Stimulated activated effector memory CD8-positive, alpha-beta T cell treated with anti-CD3 and anti-CD28 coated beads, Interleukin-12 subunit alpha, Interleukin-12 subunit beta, amount 100 ng/mL, for 72 hours (primary cell): ENCODE measurements at places on chromosomes 1 and 21.

DNA sequence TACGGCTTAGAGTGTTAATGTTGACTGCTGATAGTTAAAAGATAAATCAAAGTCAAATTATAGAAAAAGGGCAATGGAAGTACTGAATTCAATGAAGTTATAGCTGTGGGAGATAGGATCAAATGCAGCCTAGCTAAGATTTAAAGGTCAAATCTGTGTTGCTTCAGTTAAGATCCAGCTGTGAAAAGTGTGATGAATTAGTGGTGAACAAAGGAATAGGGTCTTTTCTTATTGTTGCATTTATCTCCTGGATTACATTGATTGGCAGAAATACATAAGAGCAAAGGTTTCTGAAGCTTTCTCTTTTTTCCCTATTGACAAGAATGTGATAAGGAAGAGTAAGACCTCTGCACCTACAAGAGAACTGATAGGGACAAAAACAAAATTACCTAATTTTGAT lies 1234.6 kb upstream of the ADGRL2 start:
- no peak for DNase-seq

DNA sequence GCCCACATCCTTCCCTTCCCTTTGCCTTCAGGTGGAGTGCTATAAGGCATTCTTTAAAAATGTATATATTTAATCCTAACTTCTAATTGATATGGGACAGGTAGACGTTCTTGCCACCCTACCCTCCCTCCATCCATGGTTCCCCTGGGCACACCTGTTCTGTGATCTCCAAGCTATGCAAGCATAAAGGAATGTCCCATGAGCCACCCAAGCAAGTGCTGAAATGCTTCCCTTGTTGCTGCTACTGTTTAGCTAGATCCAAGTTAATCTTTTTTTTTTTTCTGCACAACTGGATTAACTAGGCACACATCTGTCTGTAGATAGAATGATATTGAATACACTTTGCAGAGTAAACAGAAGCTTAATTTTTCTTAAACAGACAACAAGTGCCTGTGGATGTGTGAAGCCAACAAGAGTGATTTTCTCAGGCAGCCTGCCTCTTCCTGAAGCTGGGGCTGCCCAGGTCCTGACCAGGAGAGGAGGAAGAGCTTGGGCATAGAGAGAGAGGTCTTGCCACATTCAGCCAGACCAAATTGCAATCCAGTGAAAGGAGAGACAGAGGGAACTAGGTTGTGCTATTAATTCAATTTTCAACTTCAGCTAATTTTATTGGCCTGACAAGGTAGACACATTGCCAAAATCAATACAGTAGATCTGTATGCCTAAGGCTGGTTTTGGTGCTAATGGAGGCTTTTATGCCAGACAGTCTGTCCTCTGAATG lies 28.2 kb upstream of the ATP1B1 start:
- DNase-seq: no peak

DNA sequence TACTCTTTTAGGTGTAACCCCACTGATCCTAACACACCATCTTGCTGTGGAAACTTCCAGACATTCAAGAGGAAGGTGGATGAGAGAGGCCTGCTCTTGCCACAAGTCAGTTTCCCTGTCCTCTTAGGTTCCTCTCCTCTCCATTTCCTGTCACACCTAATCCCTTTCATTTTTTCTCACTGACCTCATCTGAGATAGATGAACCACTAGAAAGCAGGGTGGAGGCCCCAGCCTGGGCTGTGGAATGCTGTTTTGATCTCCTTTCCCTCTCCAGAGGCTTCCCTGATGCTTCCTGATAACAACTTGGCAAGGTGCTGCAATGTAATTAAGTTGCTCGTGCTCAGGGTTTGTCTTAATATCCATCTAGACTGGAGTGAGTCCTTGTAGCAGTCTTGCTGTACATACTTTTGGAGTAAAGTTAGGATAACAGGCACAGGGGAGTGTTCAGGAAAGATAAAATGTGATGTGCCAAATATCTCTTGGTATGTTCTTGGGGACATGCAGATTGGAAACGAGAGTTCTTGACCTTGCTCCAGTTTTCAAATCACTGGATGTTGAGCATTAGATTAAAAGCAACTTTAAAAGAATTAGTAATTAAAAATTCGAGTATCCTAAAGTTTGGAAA lies 11.2 kb downstream of the LRRC42 start:
- DNase-seq: no peak

DNA sequence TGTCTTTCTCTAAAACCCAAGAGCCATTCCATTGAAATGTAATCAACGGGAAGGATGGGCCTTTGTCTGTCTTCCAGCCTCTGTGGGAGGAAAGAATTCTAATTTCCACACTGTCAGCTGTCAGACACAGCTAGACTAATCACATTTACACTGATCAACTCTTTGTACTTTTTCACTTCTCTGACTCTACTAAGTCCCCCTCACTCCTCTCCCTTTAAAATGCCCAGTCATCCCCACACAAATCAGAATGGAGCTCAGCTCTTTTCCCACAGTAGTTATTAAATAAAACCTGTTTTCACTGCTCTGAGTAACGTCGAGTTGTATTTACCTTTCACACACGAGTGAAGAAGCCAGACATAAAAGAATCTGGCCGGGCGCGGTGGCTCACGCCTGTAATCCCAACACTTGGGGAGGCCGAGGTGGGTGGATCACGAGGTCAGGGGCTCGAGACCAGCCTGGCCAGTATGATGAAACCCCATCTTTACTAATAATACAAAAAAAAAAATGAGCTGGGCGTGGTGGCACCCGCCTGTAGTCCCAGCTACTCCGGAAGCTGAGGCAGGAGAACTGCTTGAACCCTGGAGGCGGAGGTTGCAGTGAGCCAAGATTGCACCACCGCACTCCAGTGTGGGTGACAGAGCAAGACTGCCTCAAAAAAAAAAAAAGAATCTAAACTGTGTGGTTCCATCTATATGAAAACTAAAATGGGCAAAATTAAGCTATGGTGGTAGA lies 13.3 kb downstream of the ZBTB8OS start:
- DNase-seq: no peak

DNA sequence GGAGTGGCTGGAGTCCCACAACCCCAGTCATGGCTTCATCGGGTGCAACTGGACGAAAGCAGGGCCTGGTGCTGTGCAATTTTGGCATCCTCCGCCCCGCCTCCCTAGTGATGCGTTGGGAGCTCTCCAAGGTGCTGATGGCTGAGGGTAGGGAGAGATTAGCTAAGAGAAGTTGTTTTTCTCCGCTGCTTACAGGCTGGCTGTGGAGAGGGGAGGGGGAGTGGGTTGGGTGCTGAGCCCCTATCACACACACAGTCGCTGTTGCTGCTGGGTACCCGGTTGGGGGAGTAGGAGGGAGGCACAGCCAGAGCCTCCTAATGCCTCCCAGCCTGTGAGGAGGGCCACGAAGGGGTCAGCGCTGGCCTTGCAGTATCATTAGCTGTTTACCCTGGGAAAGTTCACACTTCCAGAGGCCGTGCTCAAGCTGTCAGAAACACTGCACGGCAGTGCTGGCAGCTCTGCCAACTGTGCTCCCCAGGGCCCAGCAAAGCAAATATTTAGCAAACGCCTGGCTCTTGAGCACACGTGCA lies 110.0 kb downstream of the GRIK3 start:
- no peak for DNase-seq

GRCh38 chr1:61174060-61174795 lies 91.9 kb downstream of the NFIA start:
- no peak for DNase-seq

DNA sequence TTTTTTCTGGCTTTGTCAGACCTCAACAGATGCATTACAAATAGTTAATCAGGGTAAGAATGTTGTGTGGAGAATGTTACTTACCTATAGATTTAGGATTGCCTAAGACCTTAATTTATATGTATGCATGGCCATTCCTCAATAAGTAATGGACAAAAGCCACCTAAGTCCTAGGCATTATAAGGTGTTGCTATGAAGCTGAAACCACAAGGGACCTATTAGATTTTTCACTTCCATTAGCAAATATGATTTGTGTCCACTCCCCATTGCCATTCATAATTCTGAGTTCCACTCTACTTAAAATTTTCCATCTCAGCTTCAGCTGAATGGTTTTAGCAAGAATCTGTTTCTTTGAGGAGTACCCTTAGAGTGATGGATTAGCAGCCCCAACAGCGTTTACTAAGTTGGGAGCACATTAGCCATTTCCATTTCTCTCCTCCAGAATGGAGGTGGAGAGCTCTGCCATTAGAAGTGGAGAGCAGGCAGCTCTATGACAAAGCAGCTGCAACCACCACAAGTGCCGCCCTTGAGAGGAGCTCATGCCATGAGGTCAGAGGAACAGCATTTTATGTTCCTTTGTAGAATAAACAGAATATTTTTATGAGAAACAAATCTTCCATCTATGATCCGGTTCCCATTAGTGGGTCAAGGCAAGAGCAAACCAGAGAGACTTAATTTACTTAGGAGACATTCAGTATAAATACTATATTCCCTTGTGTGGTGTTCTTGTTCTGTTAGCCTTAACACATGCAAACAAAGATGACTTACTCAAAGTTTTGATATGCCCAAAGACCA lies 28.9 kb upstream of the C1orf87 start:
- DNase-seq: no peak

DNA sequence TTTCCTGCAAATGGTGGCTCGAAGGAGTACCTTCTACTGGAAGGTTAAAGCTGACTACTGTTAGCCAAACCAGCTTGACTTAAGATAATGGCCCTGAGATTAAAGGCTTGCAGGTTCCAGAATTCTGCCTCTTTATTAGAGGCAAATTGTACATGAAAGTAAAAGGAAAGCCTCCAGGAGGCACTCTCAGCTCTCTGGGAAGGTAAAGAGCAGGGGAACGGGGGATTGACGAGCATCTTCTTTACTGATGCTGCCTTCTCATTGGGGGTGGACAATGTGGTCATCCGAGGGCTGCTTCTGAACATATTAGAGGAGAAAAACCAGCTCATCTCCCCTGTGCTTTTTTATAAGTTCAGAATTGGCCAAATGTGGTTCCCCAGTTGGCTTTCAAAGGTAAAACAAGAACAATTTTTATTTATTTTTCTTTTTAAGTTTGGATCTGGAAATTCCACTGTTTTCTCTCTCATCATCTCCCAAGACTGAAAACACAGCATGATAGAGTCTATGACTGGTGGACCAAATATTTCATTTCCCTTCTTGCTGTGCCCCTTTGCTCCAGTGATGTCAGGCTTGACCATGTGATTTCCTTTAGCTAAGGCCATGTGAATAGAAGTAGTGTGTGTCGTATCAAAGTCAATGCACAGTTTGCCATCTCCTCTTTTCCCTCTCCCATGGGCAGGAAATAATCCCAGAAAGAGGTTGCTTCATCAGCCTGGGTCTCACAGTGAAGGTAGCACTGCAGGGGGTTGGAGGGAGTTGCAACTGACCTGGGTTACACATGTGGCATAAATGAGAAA lies 292.7 kb downstream of the PRDM2 start:
- DNase-seq: no peak

- no peak for DNase-seq
Measured at GRCh38 chr1:46062651-46063319, 69.6 kb downstream of the PIK3R3 start.

GRCh38 chr1:216356945-216357344 lies 66.3 kb downstream of the USH2A start:
- DNase-seq: no peak

- no peak for DNase-seq
Measured at GRCh38 chr1:178241837-178242236, 147.9 kb downstream of the RASAL2 start.
